CD4-positive, alpha-beta T cell treated with Interleukin-10 for 1 hour (primary cell): ENCODE measurements at places on chromosomes 16 and 17.

- no peak for DNase-seq
These were observed 1643.5 kb downstream of the TP53TG3F start for GRCh38 chr16:35102780-35103403.

GRCh38 chr17:57902800-57903759 lies 52.1 kb downstream of the CUEDC1 start:
- peak; percentile 14 for DNase-seq

GRCh38 chr17:73952480-73953205 lies 250.8 kb upstream of the RPL38 start:
- peak; percentile 15 for DNase-seq

DNA sequence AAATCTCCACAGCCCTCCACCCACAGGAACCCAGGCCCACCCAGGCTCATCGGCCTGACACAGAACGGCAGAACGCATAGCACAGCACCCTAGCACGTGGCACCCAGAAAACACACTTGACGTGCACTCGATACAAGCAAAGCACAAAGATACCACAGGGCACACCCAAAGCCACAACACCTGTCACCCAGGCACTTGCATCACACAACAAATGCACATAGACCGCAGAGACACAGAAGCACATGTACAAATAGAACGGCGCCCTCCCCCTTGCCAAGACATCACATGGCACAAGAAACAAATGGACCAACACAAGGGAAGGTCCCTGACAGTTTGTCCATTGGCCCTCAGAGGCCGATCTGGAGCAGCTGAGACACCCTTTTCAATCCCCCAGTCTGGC lies 147.7 kb upstream of the WSCD1 start:
- DNase-seq: peak; percentile 2

DNA sequence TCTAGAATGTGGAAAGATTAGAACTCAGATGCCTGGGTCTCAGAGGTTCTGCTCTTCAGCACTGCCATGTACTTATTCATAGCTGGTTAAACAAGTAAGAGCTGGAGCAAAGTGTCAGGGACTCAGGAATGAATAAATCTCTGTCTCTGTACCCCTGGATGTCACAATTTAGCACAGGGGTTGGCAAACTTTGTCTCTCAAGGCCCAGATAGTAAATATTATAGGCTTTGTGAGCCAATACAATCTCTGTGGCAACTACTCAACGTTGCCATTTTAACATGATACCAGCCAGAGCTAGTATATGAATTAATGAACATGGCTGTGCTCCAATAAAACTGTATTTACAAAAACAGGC lies 220.3 kb upstream of the MON1B start:
- DNase-seq: no peak

DNA sequence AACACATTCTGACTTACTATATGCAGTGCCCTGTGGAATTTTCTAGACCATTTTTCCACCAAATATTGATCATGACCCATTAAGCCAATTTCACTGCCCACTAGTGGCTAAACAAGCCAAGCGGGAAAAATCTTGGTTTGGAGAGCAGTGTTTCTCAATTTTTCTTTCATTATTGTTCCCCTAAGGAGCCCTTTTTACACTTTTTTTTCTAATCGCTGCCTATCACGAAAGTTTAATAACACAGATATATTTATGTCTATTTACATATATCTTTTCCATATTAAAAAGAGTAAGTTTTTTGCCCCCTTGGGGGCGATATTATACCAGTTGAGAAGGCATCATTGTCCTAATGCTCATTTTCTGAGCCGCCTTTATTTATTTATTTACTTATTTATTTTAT lies 10.8 kb upstream of the TLCD3B start:
- DNase-seq: peak; percentile 57

DNA sequence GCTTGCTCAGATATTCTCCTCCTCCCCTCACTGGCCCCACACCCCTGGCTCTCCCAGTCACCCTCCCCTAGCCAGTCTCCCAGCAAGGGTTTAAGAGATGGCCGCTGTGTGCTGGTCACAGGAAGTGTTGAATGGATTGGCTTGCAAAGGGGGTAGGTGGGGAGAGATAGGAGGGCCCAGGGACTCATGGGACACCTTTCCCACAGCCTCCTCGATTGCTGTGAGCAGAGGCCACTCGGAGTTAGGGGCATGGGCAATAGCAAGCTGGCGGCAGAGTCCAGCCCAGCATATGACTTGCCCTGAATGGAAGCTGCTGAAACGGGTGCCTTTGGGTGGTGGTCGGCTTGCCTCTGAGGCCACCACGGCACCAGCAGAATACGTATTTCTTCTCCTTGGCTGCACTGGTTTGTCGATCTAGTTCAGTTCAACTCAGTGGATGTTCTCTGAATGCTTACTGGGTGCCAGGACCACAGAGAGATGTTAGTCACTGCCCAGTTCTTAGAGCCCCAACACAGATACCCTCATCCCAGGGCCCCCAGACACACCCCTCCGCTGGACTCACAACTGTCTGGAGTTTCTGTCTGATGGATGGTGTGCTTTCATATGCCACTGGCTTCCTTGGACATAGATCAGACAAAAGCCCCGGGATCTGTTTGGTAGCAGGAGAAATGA lies 6.0 kb downstream of the WFIKKN2 start:
- no peak for DNase-seq
